Osteoblast (primary cell): ENCODE measurements at places on chromosomes 4 and X.

DNA sequence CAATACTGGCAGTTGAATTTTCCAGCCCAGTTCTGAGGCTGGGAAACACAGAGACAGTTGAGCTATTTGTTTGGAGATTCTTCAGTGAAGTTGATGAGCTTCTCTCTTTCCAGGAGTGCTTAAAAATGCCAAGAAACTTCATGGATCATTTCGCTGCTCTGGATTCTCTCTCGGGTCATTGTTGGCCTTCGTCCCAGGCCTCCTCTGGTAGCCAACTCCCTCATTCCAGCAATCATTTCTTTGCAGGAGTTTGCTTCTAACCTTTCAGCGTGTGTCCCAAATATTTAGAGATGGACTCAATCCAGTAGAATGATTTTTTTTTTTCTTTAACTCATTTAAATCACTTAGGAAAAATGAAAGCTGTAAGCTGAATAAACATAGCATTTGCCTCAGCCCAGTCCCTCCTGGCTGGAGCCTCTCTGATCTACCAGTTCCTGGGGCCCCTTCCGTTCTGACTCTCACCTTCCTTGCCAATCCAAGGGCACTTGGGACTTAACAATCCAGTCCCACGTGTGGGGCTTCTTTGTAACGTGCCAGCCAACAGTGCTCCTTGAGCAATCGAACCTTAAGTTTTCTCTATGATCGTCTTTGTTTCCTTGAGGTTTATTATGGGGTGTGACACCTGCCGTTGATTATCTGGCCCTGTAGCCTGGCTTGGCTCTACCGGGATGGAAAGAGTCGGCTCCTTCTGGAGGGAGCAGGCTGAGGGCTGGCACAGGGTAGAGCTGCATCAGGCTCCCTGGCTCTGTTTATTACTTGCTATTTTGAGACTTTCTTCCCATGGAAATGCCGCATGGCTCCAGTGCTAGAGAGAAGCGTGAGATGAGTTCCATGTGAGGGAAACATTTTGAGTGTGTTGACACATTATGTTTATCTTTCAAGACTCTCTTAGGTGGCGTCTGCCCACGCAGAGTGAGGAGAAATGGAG, 80.4 kb upstream of the GPC4 start:
- no peak for DNase-seq

DNA sequence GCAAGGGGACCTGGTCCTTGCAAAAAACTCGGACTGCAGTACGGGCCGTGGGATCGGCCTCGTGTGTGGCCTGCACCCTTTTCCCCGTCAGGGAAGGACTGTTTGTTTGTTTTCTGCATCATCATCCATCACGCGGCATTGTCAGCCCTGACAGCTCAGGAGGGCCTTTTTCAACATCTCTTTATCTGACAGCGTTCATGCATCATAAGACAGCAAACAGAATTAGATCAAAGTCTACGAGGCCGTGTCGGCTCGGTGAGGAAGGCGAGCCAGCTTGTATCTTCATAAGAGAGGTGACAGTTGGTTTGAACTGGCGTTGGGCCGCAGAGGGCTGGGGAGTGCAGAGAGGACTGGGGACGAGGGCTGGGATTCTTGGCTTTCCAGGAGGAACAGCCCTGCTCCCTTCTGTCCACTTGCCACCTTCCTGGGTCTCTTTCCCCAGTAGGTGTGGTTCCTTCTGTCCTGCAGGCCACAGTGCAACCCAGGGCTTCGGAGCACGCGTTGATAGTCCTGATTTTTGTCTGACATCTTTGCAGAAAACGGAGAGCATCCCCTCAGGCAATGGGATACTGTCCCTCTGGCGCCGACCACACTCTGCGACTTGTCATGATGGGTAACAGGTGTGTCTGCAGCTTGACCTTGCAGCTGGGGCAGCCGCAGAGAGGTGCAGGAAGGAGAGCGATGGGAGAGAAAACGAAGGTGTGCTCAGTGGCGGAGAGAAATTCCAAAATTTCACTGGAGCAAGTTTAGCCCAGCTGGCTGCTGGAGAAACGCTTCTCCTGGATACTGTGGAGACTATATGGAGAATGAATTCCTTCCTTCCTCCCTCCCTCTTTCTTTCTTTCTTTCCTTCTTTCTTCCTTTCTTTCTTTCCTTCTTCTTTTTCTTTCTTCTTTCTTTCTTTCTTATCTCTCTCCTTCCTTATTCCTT, 104.0 kb upstream of the SHOX start:
- peak; percentile 35 for DNase-seq

- DNase-seq: no peak
Measured at GRCh38 chrX:132710656-132711155, 221.9 kb upstream of the MBNL3 start.

- no peak for DNase-seq
Measured at GRCh38 chr4:119697887-119698393, 69.3 kb upstream of the PDE5A start.

DNA sequence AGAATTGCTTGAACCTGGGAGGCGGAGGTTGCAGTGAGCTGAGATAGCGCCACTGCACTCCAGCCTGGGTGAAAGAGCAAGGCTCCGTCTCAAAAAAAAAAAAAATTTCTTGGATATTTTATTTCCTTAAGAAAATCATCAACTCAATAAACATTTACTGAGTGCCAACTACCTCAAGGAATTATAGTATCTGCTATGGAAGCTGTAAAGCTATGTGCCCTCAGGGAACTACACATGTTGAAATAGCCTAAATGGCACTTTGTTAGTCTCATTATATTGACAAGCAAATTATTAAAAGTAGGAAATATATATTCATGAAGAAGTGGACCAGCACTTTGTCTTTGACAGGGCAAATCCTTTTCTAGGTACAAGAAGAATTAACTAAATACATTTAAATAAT, 40.8 kb downstream of the ELOVL6 start:
- no peak for DNase-seq

DNA sequence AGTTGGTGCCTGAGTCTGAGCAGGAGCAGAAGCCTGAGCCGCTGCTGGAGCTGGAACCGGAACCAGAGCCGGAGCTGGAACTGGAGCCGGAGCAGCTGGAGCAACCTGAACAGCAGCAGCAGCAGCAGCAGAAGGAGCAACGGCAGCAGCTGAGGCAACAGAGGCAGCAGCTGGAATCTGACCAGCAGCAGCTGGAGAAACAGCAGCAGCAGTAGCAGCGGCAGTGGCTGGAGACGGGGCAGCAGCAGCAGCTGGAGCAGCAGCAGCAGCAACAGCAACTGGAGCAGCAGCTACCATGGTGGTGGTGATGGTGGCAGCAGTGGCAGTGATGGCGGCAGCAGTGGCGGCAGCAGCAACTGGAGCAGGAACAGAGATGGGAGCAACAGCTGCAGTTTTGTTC, 61.5 kb downstream of the AMOT start:
- peak; percentile 54 for DNase-seq

DNA sequence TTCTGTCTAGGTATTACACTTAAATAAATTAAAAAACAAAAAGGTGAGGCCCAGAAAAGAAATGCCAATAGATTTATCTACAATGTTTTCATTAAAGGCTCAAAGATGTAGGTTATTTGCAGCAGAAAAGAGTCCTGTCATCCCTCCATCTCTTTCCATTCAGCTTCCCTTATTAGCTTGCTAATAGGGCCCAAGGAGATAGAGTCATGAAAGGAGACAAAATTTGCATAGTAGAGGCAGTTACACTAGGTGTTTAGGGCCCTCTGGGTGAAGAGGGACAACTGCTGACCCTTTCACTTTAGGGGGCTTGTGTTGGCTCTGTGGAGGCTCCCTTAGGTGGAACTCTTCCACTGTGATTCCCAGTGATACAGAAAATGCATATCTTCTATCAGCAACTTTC, 58.4 kb upstream of the TACR3 start:
- DNase-seq: no peak
